ENCODE measurements at places on chromosomes 1 and 21.

GRCh38 chr1:234899041-234899729, 229.5 kb downstream of the TOMM20 start:
- DNase-seq: no peak

DNA sequence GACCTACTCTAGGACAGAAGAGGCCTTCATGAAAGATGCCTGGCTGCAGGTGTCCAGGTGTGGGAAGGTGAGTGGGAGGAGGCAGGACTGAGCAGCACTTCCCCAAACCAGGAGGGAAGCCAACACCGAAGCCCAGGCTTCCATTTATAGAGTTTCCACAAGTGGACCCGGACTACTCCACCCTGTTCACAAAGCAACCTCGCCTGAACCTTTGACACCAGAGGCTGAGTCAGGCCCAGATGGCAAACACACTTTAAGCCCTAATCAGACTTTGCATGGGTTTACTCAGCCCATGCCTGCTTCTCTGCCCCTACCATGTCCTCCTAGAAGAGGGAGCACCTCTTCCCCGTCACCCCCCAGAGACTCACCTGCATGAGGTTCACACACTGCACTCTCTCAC, 14.0 kb downstream of the PRR9 start:
- no peak for DNase-seq

DNA sequence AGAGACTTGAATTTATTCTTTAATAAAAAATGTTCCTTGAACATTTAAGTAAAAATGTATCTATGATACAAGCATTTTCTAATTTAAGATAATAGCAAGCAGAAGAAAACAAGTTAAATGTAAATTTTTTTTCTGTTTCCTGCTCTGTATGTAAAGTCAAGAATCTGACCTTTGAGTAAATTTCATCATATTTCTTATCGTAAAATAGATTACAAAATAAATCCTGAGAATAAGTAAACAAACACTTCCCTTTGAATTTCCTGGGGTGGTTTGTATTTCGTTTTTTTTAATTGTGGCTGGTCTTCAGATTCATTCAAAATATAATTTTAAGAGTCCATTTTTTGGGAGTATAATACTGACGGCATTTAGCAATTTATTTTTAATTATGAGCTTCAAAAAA, 77.6 kb downstream of the POU2F1 start:
- DNase-seq: no peak

GRCh38 chr1:172680244-172680643, 21.3 kb downstream of the FASLG start:
- DNase-seq: no peak

DNA sequence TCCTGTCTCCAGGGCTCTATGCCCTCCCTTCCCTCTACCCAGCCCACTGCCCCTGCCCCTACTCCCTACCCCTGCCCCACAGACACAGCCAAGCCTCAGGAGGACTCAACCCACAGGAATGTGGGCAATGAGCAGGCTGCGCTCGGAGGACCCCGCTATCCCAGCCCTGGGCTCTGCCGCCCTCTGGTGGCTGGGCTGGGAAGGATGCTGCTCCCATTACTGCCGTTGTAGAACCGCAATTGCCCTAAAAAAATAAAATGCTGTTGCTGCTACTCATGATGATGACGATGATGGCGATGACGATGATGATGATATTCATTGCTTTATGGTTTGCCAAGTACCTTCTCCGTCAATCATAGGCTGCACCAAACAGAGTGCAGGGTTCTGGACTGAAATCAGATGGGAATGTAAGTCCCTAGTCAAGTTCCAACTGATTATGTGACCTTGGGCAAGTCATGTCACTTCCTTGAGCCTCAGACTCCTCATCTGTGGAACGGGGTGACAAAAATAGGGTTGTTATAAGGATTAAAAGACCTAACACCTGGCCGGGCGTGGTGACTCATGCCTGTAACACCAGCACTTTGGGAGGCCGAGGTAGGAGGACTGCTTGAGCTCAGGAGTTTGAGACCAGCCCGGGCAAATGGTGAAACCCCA, 24.6 kb downstream of the ARHGEF19 start:
- DNase-seq: peak; percentile 81

DNA sequence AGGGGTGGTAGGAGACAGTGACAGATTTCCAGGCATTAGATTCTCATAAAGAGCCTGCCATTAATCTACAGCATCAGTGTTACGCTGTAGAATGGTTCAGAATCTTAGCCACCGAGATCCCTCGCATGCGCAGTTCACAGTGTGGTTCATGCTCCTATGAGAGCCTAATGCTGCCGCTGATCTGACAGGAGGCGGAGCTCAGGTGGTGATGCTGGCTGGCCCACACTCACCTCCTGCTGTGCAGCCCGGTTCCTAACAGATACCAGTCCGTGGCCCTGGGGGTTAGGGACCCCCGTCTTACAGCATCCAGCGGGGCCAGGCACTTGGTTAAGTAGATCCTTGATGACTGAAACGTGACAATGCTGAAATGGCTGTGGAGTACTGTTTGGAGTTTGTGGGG, 163.6 kb upstream of the C1orf21 start:
- DNase-seq: no peak

GRCh38 chr1:38047603-38048141, 1.1 kb upstream of the POU3F1 start:
- no peak for DNase-seq

DNA sequence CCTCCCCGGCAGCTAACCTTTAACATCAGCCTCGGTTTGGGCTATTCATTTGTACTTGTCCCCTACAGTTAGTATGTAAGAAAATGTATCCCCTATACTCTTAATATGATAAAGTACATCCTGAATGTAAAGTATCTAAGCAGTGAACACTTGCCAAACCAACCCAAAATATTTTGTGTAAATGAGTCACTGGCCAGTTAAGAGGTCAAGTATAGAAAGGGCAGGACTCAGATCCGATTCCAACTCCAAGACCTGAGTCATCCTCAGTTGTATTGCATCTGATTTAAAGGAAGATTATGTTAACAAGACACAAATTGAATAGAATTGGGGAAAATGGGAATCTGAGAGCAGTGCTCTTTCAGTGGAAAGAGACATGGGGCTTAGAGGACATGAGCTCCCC, 84.4 kb downstream of the CD58 start:
- no peak for DNase-seq

- DNase-seq: no peak
Observed at GRCh38 chr1:91783423-91784170, 102.4 kb downstream of the TGFBR3 start.

- peak; percentile 26 for DNase-seq
Observed at GRCh38 chr1:62800825-62801306, 16.9 kb downstream of the ATG4C start.

GRCh38 chr1:27979151-27979858, 19.5 kb downstream of the XKR8 start:
- peak; percentile 68 for DNase-seq

- DNase-seq: no peak
Observed at GRCh38 chr1:216566641-216567205, 143.5 kb upstream of the USH2A start.

DNA sequence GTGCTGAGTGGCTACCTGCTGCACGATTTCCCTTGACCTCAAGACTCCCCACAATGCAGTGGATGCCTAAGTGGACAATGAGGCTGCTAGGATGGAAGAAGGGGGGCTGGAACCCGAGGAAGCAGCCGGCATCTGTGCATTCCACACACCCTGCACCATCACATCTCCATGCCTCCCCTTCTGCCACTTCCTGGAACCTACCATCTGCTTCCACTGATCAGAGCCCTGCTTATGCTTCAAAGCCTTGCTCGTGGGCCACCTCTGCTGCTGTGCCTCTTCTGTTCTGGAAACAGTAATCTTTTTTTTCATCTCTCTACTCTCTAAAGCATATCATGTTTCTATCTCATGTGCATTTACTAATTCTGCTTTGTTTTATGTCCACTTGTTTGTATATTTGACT, 66.2 kb upstream of the WDR26 start:
- DNase-seq: no peak

GRCh38 chr1:223887747-223888418, 42.1 kb upstream of the TP53BP2 start:
- no peak for DNase-seq

DNA sequence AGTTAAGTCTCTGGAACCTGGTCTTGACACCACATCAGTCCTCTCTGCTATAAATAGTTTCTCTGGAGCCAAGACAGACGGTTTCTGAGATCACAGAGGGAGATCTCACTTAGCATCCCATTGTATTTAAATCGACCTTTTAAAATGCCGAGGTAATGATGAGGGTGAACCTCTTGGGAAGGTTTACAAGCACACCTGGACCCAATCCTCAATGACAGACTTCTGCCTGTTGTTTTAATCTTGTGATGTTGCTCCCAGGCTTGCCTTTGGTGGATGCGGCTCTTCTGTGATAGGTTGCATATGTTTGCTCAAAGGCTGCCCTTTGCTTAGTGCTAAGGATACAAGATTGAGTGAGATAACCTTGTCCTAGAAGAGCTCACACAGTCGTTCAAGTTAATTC, 104.6 kb upstream of the L1TD1 start:
- no peak for DNase-seq

GRCh38 chr1:211148366-211148765, 14.4 kb upstream of the KCNH1 start:
- DNase-seq: no peak

DNA sequence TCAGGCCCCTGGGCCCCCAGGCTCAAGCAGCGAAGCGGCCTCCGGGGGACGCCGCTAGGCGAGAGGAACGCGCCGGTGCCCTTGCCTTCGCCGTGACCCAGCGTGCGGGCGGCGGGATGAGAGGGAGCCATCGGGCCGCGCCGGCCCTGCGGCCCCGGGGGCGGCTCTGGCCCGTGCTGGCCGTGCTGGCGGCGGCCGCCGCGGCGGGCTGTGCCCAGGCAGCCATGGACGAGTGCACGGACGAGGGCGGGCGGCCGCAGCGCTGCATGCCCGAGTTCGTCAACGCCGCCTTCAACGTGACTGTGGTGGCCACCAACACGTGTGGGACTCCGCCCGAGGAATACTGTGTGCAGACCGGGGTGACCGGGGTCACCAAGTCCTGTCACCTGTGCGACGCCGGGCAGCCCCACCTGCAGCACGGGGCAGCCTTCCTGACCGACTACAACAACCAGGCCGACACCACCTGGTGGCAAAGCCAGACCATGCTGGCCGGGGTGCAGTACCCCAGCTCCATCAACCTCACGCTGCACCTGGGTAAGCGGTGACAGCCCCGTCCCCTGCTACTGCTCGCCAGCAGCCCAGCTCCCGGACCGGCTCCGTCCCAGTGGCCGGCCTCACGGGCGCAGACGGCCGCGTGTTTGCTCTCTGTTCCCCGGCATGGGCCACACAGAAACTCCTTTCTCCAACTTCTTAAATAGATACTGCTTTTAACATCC, 539 bp downstream of the LAMC1 start:
- DNase-seq: no peak

- peak; percentile 56 for DNase-seq
Observed at GRCh38 chr1:25711555-25712298, 88.3 kb upstream of the SELENON start.

- DNase-seq: no peak
Observed at GRCh38 chr1:9996624-9997582, at the start of gene RBP7. Gene RBP7 (plus strand): TSS chr1:9997228. CDS start chr1:9997259, 31 bp downstream.

- no peak for DNase-seq
Observed at GRCh38 chr1:40594187-40594531, 62.7 kb downstream of the ZNF684 start.

GRCh38 chr1:97209381-97209957, 487.9 kb downstream of the PTBP2 start:
- DNase-seq: no peak

- no peak for DNase-seq
Observed at GRCh38 chr1:51733793-51734522, 117.1 kb downstream of the OSBPL9 start.

DNA sequence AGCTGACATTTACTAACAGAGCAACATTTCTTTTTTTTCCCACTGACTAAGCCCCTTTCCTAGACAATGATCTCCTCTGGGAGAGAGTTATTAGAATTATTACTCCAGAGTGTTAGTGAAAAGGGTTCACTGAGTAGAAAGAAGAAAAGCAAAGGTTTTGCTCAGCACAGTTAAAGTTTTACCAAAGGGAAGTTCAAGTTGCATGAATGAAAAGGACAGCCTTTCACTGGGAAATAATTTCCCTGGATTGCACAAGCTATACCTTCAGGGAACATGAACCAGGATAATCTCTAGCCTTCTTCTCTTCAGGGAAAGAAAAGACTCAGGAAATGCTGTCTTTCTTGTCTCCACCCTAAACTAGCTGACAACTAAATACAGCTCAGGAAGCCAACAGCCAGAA, 71.4 kb upstream of the ESRRG start:
- DNase-seq: no peak

DNA sequence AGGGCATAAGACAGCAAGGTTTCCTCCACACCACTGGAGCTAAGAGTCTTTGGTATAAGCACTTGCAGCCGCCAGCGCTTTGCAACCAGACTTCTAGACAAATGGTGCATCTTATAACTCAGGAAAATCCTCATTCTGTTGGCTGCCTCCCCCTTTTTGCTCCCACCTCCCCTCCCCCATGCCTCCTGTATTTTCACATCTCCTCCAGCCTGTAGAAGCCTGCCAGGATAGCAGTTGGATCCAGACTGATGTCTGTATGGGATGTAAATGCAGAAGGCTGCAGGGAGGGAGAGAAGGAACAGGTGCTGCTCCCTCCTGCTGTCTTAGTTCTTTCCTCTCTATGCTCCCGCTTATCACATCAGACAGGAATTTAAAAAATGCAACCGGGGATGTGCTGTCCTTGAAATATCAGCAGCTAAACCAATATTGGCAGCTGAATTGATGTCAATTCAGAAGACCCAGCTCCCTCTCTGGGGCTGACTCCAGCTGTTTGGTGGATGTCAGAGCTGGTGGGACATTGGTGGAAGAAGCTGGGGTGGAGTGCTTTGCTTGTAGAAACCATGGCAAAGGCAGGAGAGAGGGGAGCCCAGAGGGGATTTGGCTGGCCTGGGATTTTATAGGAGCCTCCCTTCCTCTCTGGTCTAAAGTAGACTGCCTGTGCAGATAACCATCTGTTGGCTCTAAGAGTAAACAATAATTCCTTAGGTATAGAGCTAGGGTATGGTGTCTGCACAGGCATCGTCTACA, 53.5 kb downstream of the NFASC start:
- DNase-seq: no peak

DNA sequence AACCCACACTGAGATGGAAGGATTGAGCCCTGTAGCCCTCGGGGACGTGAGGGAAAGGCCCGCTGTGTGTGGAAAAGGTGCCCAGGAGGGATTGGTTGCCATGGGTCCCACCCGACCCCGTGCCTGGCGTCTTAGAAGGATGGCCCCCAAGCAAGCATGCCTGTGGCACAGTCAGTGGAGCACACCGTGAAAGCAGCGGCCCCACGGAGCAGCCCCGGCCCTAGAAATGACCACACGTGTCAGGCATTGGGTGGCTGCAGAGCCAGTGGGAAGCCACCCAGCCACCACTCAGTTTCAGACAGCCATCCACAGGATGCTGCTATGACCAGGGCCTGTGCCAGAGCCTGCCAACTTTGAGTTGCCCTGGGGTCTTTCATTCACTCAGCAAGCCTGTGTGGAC, 13.3 kb upstream of the EPHA8 start:
- no peak for DNase-seq

Data from CD4-positive, alpha-beta T cell treated with Interleukin-10 for 1 hour (primary cell).